Ureter (tissue), 1 donor: ENCODE measurements at places on chromosomes 13 and 19.

GRCh38 chr13:66560189-66560588, 669.9 kb downstream of the PCDH9 start:
- DNase-seq: no peak

- no peak for DNase-seq
Observed at GRCh38 chr13:103431856-103432255, 365.6 kb upstream of the SLC10A2 start.

- no peak for DNase-seq
Observed at GRCh38 chr19:44640518-44640917, 3.2 kb upstream of the PVR start.

DNA sequence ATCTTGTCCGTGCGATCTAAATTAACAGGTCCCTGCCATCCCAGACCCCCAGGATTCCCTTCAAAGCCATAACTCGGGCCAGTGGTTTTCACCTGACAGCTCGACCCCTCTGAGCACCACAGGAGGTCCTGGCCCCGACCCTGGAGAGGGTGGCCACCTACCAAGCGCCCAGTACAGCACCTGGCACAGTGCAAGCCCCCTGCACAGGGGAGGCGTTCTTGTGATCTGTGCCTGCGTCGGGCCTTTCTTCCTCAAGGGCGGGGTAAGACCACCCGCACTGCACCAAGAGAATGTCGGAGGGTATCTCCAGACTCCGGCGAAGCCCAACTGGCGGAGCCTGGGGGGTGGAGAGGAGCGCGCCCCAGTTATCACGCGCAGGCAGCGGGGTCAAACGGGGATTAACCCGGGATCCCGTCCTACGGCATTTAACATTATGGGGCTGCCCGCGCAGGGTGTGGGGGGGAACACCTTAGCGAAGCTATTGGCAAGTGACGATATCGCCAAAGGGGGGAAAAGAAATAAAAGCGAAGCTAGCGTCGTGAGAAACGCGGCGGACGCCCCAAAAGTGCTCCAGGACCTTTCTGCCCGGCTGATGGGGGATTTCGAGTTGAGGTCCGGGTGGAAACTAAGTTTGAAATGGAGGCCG, 1.3 kb upstream of the HNRNPL start:
- peak; percentile 70 for DNase-seq

DNA sequence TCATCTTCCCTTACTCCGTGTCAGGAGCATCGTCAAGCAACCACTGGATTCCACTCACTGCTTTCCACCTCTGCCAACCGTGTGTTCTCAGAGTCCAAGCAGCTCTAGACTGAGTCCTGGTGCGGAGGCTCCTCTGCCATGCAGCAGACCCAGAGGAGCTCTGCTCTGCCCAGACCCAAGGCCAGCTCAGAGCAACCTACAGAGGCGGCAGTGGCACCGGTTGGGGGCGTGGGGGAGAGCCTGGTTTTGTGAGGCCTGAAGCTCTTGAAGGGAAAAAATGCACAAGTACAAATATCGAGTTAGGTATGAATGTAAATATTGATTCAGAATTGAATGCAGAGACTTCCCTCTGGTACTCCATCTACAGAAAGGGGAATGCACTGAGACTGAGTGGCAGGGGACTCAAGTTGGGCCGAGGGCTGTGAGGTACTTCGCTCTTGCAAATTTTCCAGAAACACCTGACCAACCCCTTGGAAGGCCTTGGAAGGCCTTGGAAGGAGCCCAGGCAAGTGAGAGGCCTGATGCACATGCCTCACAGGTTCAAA, 46.7 kb downstream of the GJA3 start:
- no peak for DNase-seq

DNA sequence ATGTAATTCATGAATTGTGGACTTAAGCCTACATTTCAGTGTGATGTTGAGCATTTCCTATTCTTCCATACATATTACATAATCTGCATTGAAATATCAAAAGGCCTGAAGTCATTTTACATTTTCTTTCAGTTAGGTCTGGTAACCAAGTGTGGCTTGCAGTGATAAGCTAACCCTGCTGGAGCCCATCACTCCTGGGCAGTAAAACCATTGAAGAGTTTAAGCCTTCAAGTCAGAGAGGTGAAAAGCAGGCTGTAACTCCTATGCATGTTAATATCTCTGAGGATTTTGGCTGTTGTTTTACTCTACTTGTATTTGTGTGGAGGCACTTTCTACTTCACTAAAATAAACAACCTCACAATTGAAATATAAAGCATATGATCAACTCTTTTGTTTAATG, 248.8 kb downstream of the SLITRK5 start:
- no peak for DNase-seq

DNA sequence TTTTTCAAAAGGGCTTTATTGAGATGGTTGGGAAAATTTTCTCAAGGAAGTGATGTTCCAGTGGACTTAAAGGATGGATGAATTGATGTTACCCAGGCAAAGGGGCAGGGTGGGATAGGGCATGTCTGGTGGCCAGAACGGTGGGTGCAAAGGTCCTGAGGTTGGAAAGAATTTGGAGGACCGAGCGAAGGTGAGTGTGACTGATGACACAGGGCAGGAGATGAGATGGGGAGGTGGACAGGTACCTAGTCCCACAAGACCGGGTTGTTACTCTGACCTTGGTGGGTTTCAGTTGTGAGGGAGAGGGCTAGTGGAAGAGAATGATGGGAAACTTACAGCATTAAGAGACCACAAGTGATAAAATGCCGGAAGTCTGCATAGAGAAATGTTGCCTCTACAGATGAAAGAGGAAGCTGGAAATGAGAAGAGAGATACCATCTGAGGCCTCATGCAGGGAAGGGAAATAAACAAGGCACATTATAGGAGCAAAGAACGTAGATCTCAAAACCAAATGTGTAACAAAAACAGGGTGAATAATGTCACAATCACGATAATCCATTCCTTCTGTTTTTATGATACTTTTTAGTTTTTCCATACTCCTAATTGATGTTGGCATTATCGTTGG, 4.5 kb downstream of the ADGRE1 start:
- DNase-seq: no peak

DNA sequence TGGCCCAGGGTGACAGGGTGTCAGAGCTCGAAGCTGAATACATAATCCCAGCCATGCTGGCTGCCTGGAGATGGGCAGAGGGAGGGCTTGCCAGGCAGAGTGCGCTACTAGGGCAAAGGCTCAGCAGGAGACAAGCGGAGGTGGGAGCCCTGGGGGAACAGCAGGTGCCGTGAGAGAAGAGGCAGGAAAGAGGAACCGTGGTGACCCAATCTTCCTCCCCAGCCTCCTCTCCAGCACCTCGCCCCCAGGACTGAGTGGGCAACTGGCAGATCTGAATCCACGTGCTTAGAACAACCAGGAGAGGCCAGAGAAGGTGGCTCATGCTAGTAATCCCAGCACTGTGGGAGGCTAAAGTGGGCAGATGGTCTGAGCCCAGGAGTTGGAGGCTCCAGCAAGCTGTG, 11.0 kb upstream of the CCL25 start:
- no peak for DNase-seq

- DNase-seq: no peak
Observed at GRCh38 chr13:112132142-112132541, 65.2 kb downstream of the SOX1 start.

- DNase-seq: no peak
Observed at GRCh38 chr19:41735071-41735600, 20.2 kb upstream of the CEACAM6 start.

GRCh38 chr13:109272595-109273325, 513.6 kb downstream of the IRS2 start:
- no peak for DNase-seq

- DNase-seq: no peak
Observed at GRCh38 chr13:59094181-59094580, 1069.5 kb downstream of the DIAPH3 start.

- no peak for DNase-seq
Observed at GRCh38 chr13:28140433-28141125, 2.2 kb downstream of the PAN3 start.

DNA sequence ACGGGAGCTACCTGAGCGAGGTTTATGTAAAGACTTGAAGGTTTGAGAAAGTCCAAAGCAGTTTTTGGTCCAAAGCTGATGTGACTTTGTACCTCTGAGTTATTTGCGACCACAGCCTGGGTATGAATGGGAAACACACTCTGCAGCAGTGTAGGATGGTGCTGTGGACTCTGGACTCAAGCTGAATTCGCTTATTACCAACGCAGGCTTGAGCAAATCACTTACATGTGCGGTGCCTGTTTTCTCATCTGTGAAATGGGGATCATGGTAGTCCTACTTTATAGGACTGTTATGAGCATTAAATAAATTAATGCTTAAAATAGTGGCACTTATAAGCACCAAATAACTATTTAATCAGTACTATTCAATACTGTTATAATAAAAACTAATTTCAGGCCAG, 176.5 kb downstream of the PAN3 start:
- DNase-seq: no peak

- no peak for DNase-seq
Observed at GRCh38 chr19:12921047-12921446, 2.0 kb upstream of the SYCE2 start.
